HTR-8/SVneo (cell line): ENCODE measurements at places on chromosomes 5 and 9.
A peak's percentile ranks its signal among the peaks of the same experiment; 100 is the strongest.

- no peak for DNase-seq
Observed at GRCh38 chr5:334903-335739, 13.6 kb downstream of the AHRR start.

- DNase-seq = no peak
Observed at GRCh38 chr9:33239921-33240320, at the start of gene SPINK4. TSS of gene SPINK4 (plus strand) at chr9:33240167. CDS start at chr9:33240209, 42 bp downstream.

- DNase-seq = no peak
Observed at GRCh38 chr9:134631881-134632280, 9.7 kb upstream of the COL5A1 start.

DNA sequence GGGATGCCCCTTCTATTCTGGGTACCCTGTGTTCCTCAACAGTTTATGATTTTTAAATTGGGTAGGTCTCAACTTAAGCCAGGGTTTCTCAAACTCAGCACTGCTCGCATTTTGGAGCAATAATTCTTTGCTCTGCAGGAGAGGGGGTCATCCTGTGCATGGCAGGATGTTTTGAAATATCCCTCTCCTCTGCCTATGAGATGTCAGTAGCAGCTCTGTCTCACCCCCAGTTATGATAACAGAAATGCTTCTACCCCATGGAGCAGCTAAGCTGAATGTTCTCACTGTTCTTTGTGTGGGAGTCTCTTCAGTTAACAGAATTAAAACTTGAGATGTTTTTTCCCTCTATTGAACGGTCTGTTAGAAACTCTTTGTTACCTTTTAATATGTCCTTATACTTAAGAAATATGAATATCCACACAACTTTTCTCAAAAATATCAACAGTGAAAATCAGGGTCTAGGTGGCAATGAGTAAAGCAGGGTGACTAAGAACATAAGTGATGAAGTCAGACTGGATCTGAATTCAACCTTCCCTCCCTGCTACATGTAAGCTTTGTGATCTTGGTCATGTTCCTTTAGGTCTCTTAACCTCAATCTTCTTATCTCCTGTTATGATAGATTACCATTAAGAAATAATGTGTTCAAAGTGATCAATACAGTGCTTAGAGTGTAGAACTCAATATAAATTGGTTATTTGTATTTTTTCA is 89.0 kb downstream of the CAMK4 start:
- no peak for DNase-seq

- no peak for DNase-seq
Observed at GRCh38 chr9:128694344-128694743, 5.3 kb downstream of the SET start.

GRCh38 chr5:12704955-12705354 is 800.7 kb upstream of the CTNND2 start:
- DNase-seq = no peak

- no peak for DNase-seq
Observed at GRCh38 chr5:67724412-67725135, 491.0 kb upstream of the PIK3R1 start.

DNA sequence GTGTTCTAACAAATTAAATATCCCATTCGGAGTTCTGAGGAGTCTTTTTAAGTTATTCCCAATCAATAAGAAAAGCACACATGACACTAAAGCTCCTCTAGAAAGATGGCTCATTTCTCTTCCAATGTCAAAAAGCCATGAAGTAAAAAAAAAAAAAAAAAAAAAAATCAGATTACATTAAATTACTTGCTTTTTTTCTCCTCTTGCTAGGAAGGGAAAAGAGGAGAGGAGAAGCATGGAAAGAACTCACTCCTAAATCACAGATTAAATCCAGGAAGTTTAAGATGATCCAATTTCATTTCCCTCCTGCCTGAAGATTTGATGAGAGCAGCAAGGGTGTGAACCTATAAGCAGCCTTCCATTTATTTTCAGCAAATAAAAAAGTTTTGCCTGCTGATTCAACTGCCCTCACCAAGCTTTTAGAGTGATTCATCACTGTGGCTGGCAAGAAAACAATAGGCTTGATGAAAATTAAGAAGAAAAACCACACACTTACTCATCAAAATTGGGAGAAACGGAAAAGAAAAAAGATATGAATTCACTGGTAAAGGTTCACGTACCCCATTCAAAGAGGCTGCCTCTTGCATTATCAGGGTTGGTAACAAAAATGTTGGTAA is 19.7 kb downstream of the MYO10 start:
- peak; percentile 90 for DNase-seq

DNA sequence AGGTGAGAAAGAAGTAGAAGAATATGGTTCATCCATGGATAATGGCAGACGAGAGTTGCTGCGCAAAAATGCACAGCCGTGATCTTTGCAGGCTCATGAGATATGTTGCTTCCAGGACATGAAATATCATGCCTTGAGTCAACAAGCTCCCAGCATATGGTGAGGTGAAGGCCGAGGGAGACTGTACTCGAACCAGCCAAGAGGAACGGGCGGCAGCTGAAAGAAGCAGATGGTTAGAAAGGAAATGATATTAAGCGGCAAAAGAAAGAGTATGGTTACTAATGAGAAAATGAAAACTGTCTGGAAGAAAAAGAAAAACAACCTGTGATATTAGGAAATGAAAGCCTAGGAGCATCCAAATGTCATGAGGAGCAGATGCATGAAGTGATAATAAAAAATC is 344.7 kb upstream of the DAP start:
- no peak for DNase-seq

- no peak for DNase-seq
Observed at GRCh38 chr9:83266666-83267496, 203.9 kb upstream of the RASEF start.

- no peak for DNase-seq
Observed at GRCh38 chr5:89981878-89982773, 427.4 kb downstream of the CETN3 start.

GRCh38 chr5:142661957-142662356 is 23.9 kb downstream of the FGF1 start:
- no peak for DNase-seq

GRCh38 chr5:53008751-53009150 is 19.6 kb downstream of the ITGA2 start:
- DNase-seq = no peak

- DNase-seq = peak; percentile 15
Observed at GRCh38 chr5:43729846-43730478, 127.0 kb downstream of the NNT start.

DNA sequence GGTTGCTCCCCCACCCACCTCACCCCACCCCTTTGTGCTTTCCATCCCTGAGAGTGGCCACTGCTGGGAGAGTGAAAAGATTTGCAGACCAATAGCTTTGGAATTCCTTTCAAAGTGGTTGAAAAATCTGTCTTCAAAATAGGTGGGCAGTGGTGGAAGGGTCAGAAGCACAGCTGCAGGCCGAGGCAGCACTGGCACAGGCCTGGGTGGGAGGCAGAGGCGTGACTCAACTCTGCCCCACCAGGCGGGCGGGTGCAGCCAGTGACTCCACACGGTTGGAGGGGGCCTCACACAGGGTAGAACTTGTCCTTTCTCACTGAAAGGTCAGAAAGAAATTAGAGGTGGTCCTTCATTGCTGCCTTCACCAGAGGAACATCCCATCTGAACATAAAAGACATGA is 214.9 kb upstream of the TBCA start:
- no peak for DNase-seq

- no peak for DNase-seq
Observed at GRCh38 chr9:97276310-97276852, 31.1 kb upstream of the CCDC180 start.

- DNase-seq = peak; percentile 63
Observed at GRCh38 chr5:180315762-180316212, 23.9 kb upstream of the MAPK9 start.

DNA sequence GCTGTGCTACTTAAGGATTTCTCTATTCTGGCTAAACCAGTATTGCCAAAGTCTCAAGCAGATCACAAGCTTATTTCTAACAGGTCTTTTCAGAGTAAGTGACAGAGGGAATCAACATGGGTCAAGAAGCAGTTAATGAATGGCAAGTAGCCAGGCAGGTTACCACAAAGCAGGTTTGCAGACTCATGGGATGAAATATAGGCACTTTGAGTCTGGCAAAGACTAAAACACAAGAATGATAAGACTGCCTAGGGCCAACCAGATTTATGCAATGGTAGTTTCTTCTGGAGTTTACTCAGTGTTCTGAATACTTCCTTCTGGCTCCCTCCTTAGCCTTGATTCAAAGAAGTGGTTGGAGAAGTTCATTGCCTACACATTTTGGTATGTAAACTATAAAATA is 3.6 kb downstream of the HMGCS1 start:
- DNase-seq = no peak

DNA sequence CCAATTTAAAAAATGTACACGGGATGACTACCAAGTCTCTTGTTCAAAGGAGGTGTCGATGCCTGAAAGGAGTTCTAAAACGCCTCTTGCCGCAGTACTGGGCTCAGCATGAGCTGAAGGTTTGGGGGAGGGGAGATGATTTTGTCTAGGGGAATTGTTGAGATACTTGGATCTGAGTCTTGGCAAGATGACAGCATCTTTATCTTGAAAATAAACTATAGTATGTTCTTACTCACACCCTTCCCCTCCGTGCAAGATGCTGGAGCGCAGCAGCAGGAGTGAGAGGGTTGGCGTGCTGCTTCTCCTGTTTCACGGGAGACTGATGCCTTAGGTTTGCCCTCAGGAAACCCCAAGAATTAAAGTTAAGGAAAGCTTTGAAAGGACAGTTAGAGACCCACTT is 47.3 kb downstream of the FAM78A start:
- DNase-seq = no peak

GRCh38 chr5:26872337-26872736 is 166.0 kb downstream of the CDH9 start:
- DNase-seq = peak; percentile 18

DNA sequence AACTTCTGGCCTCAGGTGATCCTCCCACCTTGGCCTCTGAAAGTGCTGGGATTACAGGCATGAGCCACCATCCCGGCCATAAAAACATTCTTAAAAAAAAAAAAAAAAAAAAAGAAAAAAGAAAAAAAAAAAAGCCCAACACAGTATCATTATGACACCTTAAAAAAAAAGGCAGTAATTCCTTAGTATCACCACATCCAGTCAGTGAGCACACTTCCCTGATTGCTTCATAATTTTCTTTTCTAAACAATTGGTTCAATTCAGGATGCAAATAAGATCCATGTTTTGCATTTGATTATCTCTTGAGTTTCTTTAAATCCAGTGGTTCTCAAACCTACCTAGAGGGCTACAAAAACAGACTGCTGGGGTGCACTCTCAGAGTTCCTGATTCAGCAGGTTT is 182.5 kb downstream of the CDK5RAP2 start:
- no peak for DNase-seq

GRCh38 chr5:171850324-171850947 is 64.8 kb downstream of the SMIM23 start:
- peak; percentile 39 for DNase-seq

- DNase-seq = no peak
Observed at GRCh38 chr5:16492398-16493140, 27.0 kb upstream of the ZNF622 start.

GRCh38 chr5:50887889-50888633 is 221.6 kb downstream of the PARP8 start:
- no peak for DNase-seq

DNA sequence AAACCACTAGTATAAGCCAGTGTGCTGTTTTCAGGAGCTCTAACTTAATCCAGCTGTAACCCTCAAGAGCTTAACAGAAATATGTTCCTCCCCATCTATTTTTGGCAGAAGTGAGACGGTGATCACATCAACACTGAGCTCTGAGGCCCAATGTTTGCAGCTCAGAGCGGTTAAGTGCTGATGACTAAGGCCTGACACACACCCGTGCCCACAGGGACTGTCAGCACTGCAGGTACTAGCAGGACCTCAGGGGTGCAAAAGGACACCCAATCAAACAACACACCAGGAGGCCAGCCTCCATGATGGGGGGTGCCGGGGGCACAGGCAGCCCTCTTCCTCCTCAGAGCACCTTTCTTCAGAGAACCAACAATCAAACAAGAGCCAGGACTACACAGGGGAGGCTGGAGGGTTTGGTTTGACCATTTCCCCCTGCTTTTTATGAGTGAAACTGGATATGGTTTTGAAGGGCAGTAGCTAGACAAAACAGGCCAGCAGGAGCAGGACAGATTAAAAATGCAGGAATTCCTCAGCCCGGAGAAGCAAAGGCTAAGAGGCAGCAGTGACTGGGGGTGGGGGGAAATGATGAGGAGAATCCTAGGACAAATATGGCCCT is 61.3 kb downstream of the RAPGEF1 start:
- peak; percentile 83 for DNase-seq

GRCh38 chr5:109987970-109988369 is 298.2 kb downstream of the MAN2A1 start:
- no peak for DNase-seq

DNA sequence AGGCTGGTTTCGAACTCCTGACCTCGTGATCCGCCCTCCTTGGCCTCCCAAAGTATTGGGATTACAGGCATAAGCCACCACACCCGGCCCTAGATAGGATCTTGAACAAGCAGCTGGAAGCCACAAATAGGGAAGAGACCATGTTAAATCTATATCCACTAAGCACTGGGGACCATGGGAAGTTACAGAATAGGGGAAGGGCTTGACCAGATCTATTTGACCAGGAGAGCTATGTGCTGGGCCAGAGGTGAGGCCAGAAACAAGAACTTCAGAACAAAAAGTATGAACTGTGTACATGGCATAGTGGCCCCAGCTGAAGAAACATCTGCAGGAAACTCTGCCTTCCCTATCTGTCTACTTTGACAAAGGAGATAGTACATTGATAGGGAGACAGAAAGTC is 10.8 kb downstream of the KLF4 start:
- DNase-seq = no peak

GRCh38 chr9:138047469-138048040 is 170.0 kb downstream of the CACNA1B start:
- DNase-seq = no peak
